Skin of body (tissue), 3 donors: ENCODE measurements at places on chromosomes 16 and 17. TPM values are rescaled to one million over a fixed set of nuclear protein-coding genes. Genes with fewer than 3 reads are reported as not detected.

GRCh38 chr17:40551879-40552768 lies 13.1 kb downstream of the CCR7 start:
- DNase-seq, result no peak

- DNase-seq, result no peak
Observed at GRCh38 chr17:18139949-18140348, 31.4 kb downstream of the MYO15A start.

GRCh38 chr16:77696149-77696548 lies 26.2 kb upstream of the NUDT7 start:
- DNase-seq, result no peak

DNA sequence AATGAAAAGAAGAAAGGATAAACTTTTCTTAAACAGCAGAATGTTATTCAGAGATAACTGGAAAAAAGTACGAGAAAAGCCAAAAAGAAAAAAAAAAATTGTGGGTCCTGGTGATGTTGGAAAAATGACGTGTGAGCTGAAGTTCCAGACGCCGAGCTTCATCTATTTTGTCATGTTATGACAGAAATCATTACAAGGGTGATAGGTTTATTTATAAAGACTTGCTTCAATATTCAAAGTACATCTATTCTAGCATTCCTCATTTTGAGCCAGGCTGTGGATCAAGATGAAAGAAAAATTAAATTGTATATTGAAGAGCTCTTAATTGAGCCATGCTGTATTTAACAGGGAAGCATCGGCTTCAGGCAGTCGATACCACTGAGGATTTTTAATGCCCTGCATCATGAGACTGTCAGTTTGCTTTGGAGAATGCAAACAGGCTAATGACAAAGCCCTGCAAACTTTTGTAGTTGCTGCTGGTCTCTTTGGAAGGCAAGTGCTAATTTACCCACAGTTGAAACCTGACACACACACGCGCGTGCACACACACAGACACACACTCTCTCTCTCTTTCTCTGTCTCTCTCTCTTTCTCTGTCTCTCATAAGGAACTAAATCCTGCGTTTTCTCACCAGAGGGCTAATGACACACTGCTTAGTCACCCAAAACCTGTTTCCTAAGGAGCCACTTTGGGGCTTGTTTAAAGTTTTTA lies 110.7 kb downstream of the WWOX start:
- no peak for DNase-seq

The SYNRG gene
- total RNA-seq, result 26.1 TPM

The ST6GALNAC2 gene
- total RNA-seq, result 28.0 TPM

DNA sequence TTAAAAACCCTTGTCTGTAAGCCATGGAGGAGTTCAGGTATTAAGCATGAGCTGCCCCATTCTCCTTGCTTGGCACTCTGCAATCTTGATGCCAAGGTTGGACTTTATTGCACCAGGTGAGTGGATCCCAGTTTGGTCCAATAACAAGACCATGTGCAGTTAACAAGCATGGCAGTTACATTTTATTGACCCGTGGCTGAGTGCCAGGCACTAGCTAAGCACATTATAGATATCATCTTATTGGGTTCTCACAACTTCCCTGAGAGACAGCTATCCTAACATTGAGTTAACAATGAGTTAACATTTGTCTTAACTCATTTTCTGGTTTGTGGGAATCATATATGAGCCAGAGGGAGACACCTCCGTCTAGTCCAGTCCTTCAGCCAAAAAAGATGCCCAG lies 21.8 kb downstream of the LYRM9 start:
- no peak for DNase-seq

GRCh38 chr17:32267690-32268205 lies 2.1 kb downstream of the RHBDL3 start:
- DNase-seq, result no peak

DNA sequence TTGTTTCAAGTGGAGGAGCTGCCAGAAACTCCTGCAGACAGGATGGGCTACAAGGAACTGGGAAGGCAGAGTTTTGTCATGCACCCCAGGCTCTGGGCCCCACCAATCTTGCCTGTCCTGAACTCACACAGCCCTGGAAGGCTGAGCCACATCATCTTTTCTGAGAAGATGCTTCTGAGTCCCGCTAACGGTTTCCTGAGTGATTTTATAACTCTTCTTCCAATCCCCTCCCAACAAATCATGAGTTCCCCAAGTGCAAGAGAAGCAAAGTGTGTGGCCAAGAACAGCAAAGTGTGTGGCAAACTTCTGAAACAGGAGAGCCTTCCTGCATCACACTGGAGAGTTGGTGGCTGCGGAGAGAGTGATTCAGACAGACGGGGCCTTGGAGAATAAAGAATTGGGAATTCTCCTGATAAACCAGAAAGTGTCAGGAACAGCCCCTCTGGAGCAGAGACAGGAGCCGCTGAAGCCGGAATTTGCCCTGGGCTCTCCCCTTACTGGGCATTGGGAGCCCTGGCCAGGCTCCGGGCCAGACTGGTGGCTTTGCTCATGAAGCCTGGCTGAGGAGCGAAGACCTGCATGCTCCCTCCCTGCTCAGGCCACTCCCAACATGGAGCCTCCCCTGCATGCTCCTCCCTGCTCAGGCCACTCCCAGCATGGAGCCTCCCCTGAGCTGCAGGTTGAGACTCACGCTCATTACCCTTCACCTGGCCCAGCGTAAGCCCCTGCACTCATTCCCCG lies 47.2 kb downstream of the PITPNM3 start:
- no peak for DNase-seq

GRCh38 chr17:14793237-14793636 lies 471.9 kb downstream of the PMP22 start:
- DNase-seq, result no peak

DNA sequence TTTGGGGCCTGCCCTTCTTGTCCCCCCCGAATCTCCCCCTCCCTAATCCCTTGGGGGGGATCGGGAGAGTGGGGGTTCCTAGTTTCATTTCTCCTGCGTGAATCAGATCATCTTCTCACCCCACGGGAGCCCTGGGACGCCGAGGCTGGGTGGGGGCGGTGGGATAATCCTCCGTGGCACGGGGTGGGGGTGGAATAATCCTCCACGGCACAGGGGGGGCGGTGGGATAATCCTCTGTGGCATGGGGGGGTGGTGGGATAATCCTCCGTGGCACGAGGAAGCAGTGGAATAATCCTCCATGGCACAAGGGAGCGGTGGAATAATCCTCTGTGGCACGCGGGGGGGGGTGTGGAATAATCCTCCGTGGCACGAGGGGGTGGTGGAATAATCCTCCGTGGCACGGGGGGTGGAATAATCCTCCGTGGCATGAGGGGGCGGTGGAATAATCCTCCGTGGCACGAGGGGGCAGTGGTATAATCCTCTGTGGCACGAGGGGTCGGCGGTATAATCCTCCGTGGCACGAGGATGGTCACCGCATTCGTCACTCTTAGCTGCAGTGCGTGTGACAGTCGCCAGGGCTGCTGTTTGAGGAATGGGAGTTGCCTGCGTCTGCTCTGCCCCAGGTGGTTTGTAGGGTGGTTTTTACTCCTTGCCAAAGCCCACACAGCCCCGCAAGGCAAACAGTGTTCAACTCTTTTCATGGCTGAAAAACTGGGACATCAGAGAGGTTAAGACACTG lies 156.9 kb downstream of the LAT start:
- no peak for DNase-seq

The C1QTNF8 gene
- total RNA-seq, result not detected

The ABCC3 gene
- total RNA-seq, result 5.9 TPM

GRCh38 chr16:1870365-1871082 lies 1.4 kb downstream of the MEIOB start:
- no peak for DNase-seq

GRCh38 chr17:82200743-82201497 lies 11.7 kb downstream of the CCDC57 start:
- DNase-seq, result no peak

GRCh38 chr17:73096211-73096610 lies 3.7 kb upstream of the SLC39A11 start:
- DNase-seq, result no peak

DNA sequence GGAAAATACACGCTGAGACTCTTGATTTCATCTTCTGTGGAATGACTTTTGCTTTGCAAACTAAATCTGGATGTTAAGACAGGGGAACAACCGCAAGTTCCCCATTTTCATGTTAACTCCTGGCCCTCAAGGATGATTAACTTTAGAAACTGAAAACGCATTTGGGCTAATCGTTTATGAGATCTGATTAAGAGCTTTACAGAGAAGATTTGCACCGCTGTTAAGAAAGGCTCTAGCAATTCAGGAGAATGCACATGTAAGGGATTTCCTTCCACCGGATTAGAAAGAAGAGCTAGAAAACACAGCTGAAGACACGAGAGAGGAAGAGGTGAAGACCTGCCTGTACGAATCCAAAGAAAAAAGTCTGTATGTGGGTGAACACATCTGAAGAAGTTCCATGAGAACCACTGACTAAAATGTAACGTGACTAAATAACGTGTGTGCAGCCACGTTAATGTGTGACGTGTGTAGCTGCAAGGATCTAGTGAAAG lies 106.4 kb downstream of the YPEL2 start:
- no peak for DNase-seq

DNA sequence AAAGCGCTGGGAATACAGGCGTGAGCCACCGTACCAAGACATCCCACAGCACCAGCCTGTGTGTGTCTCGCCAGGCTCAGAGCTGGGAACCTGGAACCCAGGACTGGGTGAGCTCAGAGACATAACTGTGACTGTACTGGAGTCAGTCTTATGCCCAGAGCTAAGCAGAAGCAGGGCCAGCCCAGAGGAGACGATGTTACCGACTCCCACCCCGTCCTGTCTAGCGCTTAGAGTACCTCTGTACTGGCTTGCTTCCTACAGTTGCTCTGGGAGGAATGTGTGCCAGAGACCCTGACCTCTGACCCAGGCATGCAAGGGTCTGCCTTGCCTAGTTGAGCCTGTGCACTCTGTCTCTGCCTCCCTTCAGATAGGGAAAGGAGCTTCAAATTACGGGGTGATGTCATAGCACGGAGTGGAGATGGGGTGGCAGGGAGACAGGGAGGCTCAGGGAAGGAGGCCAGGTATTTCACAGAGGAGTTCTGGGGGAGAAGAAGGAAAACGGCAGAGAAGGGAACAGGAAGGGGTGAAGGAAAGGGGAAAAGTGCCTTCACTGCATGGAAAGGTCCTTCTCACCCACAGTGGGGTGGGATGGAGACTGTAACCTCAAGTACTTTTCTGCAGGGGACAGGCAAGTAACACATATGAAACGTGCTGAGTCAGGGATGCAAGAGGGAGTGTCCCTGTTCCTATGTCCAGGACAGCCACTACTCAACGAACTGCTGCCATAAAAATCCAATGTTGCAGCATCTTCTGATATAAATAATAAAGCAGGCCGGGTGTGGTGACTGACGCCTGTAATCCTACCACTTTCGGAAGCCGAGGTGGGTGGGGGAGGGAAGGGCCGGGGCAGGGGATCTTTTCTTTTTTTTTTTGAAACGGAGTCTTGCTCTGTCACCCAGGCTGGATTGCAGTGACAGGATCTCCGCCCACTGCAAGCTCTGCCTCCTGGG lies 5.8 kb upstream of the ARMC5 start:
- no peak for DNase-seq

The ASIC2 gene
- 0.30 TPM for total RNA-seq

- no peak for DNase-seq
Observed at GRCh38 chr17:688100-688989, 26.3 kb downstream of the VPS53 start.

DNA sequence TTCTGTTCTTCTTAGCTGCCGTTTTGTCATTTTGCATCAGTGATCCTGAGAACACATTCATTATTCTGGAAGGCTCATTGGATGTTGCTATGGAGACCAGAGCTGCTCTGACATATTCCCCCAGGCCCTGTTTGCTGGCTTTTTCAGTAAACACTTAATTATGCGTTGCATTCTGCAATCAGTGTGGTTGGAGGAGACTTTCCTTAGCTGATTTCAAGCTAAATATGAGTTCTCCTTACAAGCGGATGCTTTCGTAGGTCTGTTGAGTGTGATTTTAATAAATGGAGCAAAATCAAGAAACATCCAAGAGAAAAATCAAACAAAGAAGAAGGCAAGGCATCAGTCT lies 38.2 kb upstream of the NUDT7 start:
- peak; percentile 60 for DNase-seq

The DNAAF8 gene
- total RNA-seq, result 0.59 TPM

- no peak for DNase-seq
Observed at GRCh38 chr16:67539271-67539670, 10.6 kb downstream of the RIPOR1 start.

The OSGIN1 gene
- total RNA-seq, result 0.30 TPM

GRCh38 chr17:72489272-72489641 lies 368.4 kb downstream of the SOX9 start:
- DNase-seq, result no peak

The YPEL3 gene
- 22.4 TPM for total RNA-seq

DNA sequence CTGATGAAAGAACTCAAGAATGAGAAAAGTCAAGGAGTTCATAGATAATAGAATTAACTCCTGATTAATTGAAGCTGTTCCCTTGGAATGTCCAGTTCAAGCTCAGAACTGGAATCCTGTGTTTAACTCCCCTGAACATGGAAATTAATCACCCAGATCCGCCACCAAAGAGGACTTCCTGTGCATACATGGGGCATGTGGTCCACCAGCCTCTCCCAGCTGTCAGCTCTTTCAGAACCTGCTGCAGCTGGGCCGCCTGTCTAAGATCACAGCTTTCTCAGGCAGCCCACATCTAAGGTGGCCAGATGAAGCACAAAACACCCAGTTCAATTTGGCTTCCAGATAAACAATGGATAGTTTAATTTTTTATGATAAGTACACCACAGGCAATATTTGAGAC lies 203.7 kb upstream of the COX10 start:
- no peak for DNase-seq

The MARVELD3 gene
- 3.0 TPM for total RNA-seq

DNA sequence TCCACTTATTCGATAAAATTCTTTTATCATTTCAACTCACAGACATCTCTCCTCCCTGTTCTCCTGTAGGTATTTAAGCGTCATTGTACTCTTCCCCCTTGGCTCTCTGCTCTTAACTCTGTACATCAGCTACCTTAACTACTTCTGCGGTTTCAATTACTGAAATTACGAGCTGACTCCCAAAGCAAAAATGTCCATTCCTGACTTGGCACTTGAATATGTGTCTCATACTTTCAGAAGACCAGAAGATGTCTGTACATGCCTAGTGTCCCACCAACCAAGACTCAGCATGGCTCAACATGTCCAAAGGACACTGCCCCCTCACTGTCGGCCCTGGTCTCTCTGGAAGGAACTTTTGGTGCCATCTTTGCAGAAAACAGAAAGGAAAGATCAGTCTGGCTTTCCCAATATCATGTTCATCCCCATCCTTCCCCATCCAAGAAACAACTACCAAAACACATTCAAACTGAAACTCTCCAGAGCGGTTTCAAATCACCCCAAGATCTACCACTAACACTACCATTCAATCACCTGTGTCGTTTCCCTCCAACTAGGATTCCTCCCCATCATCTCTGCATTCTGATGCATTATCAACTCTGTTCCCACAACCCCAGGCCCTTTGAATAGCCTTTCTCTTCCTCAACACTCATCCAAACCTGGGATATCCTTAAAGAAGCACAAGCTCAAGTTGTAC lies 74.9 kb downstream of the ZFHX3 start:
- no peak for DNase-seq

The CIBAR2 gene
- not detected for total RNA-seq

GRCh38 chr17:61524319-61524718 lies 66.7 kb downstream of the NACA2 start:
- no peak for DNase-seq

The OR1A1 gene
- not detected for total RNA-seq

The HOXB1 gene
- total RNA-seq, result not detected
